WTC11 (cell line): ENCODE measurements at places on chromosomes 7 and 10.
A peak's percentile ranks its signal among the peaks of the same experiment; 100 is the strongest.

DNA sequence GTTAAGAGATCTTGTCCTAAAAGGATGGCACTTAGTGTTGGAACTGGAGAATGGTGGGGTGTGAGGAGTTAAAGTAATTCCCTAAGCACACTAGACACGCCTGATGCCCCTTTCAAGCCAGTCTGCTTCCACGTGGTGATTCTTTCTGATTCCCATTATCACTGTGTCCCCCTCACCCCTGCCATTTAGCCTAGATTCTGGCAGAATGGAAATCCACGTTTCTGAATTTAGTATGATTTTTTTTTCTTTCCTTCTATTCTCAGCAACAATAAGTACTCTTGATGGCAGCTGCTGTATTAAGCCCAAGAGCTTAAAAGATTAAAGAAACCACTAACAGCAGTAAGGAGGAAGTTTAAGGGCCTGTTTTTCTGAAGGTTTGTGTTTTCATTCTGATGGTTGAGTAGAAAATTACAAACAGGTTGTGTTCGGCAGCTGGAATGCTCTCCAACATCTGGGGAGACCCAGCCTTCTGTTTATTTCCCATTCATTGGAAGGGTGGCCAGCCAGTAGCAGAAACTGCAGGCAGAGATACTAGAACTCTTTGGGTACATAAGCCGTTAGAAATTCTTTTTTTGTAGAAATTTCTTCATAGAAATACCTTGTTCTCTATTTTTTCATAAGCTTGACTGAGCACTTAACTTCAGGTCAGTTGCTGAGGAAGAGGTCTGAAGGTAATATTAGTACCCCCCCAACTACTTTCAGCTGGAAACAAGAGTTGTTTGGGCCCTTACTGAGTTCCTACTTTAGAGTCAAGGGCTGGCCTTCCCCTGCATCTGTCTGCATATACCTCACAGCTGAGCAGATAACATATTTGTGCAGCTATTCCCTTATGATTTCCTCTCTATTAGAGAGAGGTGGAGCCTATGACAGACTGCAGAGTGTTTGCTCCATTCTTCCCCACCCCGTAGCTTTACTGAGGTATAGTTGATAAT, 355.1 kb downstream of the AUTS2 start:
- no peak for DNase-seq

GRCh38 chr7:151454932-151455530, 15.1 kb upstream of the CRYGN start:
- no peak for DNase-seq

GRCh38 chr10:15877836-15878576, 17.7 kb upstream of the MINDY3 start:
- peak; percentile 54 for DNase-seq

DNA sequence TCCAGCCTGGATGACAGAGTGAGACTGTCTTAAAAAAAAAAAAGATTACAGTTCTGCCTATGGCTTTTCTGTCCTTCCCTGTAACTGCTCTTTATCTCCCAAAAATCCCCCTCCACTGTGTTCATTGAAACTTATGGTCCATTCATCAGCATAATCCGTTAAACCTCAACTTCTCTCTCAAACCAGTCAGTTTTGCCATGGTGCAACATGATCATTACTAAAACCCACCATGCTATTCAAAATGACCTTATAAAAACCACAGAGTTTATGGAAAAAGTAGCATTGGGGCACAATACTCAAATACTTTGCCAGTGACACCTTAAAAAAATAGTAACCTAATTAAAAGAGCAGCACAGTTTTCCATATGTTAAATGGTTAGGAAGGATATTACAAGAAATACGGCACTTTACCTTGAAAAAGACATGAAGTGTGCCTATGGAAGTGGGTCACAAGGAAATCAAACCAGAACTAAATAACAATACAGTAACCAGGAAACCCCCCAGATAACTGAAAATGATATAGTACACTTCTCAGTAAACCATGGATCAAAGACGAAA, 74.0 kb upstream of the ST8SIA6 start:
- DNase-seq = no peak
